ENCODE measurements at places on chromosomes 1 and 21.

- DNase-seq = peak; percentile 78
Observed at GRCh38 chr1:43227143-43227764, 42.5 kb upstream of the TMEM125 start.

DNA sequence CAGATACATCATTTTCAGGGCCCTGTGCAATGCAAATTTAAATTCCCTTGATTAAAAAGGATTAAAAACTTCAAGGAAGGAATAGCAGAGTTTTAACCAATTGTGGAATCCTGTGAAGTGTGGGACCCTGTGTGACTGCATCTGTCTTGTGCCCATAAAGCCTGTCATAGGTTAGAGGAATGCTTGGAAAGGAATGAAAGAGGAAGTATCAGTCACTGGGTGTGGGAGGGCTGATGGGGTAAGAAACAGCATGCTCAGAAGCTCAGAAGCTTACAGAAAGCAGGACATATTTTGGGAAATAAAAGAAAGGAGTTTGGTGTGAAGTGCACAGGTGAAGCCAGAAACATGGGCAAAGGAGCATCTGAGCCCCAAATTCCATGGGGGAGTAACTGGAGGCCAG, 150.8 kb upstream of the ETV3 start:
- DNase-seq = no peak

GRCh38 chr1:100320311-100321099, 31.8 kb upstream of the CDC14A start:
- no peak for DNase-seq

DNA sequence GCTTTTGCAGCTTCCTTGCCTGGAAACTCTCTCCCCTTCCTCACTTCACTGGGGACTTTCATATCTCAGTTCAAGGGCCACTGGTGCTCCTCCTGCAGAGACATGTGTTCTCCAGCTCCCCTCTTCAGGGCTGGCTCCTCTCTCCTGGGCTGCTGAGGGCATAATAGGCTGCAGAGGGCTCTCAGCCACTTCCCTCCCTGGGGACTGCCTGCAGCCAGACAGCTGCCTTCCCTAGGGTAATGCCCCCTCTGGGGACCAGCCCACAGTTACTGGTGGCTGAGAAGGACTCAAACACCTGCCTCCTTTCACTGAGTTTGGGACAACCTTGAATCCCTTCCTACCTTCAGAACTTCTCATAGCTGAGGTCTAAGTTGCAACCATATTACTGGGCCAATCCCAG, 104.8 kb upstream of the POU3F1 start:
- DNase-seq = no peak

GRCh38 chr1:153133267-153133666, 17.4 kb downstream of the SPRR2G start:
- DNase-seq = no peak

- no peak for DNase-seq
Observed at GRCh38 chr1:245054507-245055270, 100.1 kb upstream of the KIF26B start.

DNA sequence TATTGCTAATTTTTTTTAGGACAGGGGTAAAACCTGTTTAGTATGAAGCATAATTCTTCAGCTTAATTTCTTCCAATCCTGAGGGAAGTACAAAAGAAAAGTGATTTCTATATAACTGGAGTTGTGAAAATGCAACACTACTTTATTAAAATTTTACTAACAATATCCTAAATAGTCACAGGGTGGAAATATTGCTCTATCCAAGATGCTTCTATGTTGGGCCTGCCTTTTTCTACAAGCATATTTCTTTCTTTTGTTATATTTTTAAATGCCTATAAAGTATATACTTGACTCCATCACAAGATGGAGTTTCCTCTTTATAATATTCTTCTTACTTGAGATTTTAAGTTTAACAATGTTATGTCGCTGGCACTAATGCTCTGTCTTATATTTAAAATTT, 37.9 kb downstream of the DTL start:
- no peak for DNase-seq

- no peak for DNase-seq
Observed at GRCh38 chr1:156503698-156504437, 3.3 kb upstream of the MEF2D start.

DNA sequence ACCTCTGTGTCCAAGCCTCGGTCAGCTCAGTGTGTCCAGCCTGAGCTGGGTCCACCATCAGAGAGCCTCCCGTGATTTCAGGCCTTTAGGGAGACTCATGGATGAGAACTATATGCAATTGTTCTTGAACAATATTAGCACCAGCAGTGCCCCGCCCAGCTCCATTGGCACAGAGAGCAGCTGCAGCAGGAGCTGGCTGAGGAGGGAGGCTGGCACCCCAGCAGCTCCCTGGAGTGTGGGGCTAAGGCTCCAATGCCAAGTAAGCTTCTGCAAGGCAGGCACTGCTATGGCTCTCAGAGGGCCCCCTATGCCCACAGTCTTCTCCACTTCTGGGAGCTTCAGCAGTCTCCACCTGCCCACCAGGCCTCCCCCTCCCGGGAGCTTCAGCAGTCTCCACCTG, 593.3 kb downstream of the MATN1 start:
- DNase-seq = no peak

DNA sequence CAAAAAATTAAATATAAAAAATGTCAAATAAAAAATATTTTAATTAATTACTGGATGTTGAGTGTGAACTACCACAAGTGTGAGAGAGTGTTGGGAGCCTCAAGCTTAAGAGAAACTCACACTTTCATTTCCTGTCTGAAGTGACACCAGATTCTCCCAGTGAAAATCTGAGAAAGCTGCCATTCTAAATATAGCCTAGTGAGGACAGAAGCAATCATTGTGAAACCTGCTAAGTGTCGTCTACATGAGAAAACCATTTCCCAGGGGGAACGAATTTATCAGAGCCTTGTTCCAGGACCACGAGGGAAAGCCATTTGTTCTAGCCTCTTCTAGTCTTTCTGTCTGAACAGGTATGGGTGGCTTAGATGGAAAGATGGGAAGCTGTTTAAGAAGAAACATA, 329.3 kb upstream of the PRMT6 start:
- no peak for DNase-seq

GRCh38 chr1:245488346-245489129, 333.8 kb downstream of the KIF26B start:
- no peak for DNase-seq

GRCh38 chr1:5734414-5734813, 257.8 kb downstream of the NPHP4 start:
- DNase-seq = no peak

DNA sequence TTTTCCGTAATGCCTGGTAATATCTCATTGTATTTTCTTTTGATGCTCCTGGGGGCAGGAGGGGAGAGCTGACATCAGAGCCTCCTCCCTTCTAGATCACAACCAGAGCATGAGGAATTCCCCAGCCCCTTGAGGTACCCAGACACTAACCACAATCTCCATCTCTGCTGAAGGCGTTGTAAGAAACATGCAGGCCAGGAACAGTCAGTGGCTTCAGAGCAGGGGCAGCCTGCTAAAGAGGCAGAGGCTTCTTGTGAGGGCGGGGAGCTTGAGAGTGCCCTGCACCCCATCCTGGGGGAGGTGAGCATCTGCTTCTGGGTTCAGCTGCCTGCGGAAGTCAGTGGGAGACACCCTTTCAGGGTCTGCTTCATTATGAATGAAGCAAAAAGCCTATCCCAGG, 19.0 kb downstream of the MAPKAPK2 start:
- DNase-seq = no peak

GRCh38 chr1:161162052-161162451, 2.8 kb downstream of the USP21 start:
- DNase-seq = no peak

GRCh38 chr1:37602750-37603694, 7.3 kb upstream of the GNL2 start:
- DNase-seq = peak; percentile 24

- DNase-seq = peak; percentile 23
Observed at GRCh38 chr1:27489501-27489972, 430 bp downstream of the WASF2 start.

DNA sequence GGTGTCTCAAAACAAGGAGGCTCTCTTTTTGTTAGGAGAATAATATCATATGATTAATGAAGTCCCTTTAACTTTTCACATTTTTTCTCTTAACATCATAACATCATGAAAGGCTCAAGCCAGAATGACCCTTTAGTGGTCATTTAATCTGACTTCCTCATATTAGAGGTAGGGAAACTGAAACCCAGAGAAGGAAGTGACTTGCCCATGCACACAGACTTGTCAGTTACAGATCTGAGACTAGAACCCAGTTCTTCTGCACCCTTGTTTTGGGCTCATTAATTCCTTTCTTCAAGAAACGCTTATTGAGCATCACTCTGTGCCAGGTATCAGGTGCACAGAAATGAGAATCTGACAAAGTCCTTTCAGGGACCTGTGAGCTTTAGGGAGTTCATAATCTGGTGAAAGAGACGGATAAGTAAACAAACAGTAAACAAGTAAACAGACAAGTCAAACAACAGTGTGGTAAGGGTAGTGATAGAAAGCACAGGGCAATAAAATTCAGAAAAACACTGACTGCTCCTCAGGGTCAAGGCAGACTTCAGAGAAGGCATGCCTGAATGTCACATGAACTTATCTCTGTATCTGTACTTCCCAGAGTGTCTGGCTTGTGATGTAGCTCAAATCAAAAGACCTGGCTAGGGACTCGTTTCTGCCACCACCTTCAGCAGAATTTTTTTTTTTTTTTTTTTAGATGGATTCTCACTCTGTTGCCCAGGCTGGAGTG, 38.3 kb upstream of the OSBPL9 start:
- no peak for DNase-seq

DNA sequence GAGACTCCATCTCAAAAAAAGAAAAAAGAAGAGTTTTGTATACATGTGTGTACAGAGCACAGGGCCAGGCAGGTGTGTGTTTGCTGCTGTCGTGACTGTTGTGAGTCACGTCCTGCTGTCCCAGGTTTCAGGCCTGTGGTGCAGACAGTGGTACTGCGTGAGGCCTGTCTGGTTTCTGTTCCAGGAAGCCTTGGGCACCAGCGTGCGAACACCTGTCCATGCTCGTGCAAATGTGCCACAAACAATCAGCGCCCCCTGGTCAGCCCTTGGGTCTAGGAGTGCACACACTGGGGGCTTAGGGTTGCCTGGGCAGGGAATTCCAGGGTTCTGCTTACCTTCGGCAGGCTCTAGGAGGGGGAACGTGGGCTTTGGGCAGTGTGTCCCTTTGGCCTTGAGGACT, 16.9 kb downstream of the GPR157 start:
- no peak for DNase-seq

DNA sequence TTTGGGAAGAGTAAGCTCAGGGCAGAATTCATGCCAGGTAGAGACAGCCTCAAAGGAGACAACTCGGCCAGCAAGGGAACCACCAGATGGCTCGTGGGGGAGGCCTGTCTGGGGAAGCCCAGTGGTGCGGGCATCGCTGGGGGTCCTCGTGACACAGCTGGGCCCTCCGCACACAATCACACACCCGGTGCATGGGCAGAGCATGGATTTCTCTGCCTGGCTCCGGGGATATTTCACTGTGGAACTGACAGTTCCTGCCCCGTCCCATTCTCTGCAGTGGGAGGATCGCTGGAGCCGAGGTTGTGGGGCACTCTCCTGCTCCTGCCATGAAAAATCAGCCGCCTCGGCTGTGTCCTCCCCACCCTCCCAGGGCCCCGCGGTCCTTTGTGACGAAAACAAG, 108.0 kb downstream of the CRYAA start:
- DNase-seq = no peak

DNA sequence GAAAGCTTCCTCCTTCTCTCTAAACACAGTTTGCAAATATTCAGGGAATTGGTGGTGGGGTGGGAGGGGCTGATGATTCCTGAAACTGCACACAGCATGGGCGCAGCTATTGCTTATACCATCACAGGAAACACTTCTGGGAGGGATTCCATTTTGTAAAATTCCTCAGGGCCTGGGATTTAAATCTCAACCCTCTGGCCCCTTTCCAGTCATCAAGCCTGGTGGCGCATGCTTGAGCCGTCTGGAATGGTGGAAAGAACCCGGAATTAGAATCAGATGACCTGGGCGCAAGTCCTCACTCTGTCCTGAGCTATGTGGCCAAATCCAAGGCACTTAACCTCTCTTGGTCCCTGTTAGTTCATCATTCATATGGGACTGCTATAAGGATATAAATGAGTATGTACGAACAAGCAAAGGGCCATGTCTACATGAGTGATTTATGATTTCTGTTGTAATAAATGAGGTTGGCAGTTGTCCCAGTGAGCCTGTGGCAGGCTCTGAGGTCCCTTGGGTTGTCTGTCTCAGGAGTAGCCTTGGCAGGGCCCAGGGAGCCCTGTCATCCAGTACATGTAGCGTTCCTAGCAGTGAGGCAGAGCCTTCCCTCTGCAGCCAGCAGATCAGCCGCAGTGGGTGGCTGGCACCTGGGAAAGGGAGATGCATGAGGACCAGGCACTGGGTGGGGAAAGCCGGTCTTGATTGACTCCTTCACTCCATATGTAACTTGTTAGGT, 72.0 kb downstream of the MAN1C1 start:
- no peak for DNase-seq

GRCh38 chr1:18569811-18570545, 60.7 kb upstream of the PAX7 start:
- DNase-seq = no peak

DNA sequence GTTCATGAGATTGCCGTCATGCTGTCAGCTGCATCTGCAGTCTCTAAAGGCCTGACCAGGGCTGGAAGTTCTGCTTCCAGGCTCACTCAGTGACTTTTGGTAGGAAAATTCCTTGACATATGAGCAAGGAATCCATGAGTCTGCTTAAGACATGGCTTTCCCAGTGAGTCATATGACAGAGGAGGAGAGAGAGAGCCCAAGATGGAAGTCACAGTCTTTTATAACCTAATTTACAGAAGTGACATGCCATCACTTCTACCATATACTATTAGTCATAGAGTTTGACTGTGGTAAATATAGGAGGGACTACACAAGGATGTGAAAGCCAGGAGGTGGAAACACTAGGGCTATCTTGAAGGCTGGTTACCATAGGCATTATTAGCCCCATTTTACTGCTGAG, 115.2 kb downstream of the ROR1 start:
- no peak for DNase-seq

DNA sequence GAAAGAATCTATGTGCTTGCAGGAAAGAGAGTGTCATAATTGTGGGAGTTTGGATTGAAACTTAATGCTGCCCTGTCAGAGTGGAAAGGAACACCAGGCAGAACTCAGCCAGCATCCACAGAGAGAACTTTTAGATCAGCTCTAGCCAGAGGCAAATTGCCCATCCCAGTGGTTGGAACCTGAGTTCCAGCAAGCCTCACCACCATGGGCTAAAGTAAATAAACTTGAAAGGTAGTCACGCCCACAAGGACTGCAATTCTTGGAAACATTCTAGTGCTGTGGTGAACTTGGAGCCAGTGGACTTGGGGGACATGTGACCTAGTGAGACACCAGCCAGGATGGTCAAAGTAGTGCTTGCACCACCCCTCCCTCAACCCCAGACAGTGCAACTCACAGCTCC, 571.6 kb downstream of the LRRIQ3 start:
- DNase-seq = no peak

- DNase-seq = no peak
Observed at GRCh38 chr21:42411891-42412635, 8.4 kb downstream of the UBASH3A start.
